Cerebellar cortex (tissue), 1 donor: ENCODE measurements at places on chromosomes 6 and 20.

GRCh38 chr6:13992417-13993055 is 67.8 kb downstream of the RNF182 start:
- DNase-seq, result no peak

GRCh38 chr6:117352466-117353081 is 73.2 kb downstream of the ROS1 start:
- DNase-seq, result peak; percentile 52

DNA sequence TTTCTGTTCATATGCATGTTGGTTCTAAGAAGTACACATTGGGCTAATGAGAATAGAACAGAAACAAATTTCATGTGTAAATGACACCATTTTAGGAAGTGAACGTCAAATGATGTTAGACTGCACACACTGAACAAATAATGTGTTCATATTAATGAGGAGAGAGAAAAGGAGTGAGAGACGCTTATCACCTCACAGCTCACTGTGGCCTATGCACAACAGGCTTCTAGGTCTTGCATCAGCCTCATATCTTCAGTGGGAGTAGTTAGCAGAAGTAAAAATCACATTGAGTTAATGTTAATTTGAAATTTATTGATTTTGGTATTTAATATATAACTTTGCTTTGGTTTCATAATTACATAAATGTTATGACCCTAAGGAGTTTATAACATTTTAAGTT is 112.8 kb upstream of the FLRT3 start:
- DNase-seq, result no peak

GRCh38 chr20:40511478-40511877 is 177.6 kb downstream of the MAFB start:
- DNase-seq, result no peak

- peak; percentile 61 for DNase-seq
Measured at GRCh38 chr6:80133020-80133419, 26.5 kb downstream of the BCKDHB start.

GRCh38 chr6:7218406-7218988 is 94.5 kb downstream of the SSR1 start:
- no peak for DNase-seq

DNA sequence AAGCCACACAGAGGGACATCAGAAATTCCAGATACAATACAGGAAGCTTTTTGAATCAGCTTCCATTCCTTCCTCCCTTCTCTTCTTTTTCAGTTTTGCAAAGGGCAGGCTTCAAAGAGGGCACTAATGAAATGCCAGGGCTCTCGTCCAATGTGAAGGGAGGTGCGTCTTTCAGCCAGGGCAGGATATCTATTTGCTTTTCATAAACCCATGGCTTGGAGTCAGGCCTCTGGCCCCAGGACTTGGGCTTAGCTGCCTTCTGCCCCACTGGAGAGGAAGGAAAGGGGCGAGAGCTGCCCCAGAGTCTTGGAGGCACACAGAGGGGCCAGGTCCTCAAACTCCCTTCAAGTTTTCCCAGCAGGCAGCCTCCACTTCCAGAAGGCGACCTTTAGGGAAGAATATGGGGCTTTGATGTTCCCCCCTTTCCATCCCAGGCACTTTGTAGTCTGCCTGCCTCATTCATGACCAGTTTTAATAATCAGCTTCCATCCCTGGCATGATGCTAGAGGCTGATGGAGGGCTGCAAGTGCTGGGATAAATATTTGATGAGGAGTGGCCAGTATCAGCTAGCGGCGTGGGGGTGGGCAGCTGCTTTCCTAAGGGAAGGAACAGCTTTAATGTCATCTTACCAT is 234.8 kb downstream of the NRN1 start:
- DNase-seq, result no peak

- DNase-seq, result no peak
Measured at GRCh38 chr6:136773473-136773796, 18.8 kb downstream of the MAP3K5 start.

- DNase-seq, result no peak
Measured at GRCh38 chr20:8876366-8876765, 192.5 kb upstream of the PLCB4 start.

DNA sequence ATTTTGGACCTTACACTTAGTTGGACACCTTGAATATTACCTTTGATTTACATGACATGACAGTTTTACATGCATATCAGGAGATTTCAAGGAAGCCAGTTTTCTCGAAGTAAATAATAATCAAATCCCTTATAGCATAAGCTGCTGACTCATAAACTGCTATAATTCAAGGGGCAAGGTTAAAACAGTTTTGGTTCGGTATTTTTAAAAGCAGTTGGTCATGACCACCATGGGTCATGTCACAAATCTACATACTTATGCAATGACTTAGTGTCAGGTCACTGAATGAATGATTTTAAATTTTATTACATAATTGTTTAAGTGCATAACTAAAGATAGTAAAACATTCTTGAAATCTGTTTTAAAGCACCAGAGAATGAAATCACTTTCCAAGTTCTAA is 158.0 kb downstream of the DST start:
- DNase-seq, result no peak

DNA sequence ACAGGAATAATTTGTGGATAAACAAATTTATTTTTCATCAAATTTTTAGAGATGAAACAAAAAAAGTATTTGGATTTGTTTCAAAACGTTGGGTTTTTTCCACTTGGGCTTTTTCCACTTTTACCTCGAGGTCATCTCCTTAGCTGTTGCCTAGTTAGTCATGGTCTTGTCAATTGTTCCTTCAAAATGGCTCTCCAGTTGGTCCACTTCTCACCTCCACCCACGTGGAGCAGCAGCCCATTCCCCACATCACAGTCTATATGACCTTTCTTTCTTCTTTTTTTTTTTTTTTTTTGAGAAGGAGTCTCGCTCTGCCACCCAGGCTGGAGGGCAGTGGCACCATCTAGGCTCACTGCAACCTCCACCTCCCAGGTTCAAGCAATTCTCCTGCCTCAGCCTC is 6.7 kb upstream of the SLC4A11 start:
- DNase-seq, result no peak

DNA sequence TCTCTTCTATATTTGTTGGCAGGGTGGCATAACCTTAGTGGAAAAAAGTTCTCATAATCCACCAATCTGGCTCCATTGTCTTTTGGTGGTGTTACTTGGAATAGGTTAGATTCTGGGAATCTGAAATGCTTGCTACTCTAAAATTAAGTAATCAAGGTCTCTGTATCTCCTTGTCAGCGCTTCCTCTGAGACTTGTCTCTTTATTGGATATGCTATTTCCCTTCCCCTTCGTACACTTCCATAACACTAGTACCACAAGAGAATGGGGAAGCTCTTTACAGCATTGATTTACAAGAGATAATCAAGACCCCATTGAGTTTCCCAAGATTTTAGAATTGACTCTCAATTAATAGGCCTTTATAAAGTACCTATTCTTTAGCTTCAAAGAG is 280.2 kb downstream of the ADGB start:
- no peak for DNase-seq

DNA sequence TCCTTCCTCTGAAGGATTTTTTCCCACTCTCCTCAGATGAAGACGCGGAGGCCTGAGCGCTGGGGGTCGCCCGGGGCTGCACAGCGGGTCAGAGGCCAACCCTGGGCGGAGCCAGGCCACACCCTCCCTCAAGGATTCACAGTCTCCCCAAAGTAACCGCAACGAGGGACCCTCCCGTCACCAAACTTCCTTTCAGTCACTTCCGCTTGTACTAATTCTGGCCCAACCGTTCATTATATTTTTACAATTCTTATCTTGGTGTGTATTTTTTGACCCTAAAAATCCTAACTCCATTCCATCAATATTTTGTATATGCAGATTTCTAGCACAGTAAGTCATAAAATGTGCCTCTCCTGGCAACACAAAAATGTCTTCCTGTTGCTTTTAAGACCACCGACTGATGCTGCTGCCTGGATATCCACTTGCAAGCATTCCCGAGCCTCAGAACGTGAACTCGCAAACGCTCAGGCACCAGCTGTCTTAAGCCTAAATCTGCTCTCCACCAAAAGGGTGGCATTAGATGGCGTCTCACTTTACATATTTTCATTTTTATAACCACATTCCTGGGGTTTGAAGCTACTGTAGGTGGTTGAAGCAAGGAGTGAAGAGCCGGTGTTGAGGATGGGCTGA is 128.0 kb downstream of the DLL1 start:
- no peak for DNase-seq

- peak; percentile 37 for DNase-seq
Measured at GRCh38 chr6:55445648-55446204, 118.5 kb downstream of the GFRAL start.
